ENCODE measurements at places on chromosomes 2 and 18.

- no peak overlapping the region for H3K4me3 ChIP-seq
- H3K27me3 ChIP-seq = no peaks in the 10 kb centered on the region
- no peaks in the 10 kb centered on the region for H3K36me3 ChIP-seq
- H3K27ac ChIP-seq = no peak overlapping the region
Measured at GRCh38 chr2:234593636-234594035, 96.8 kb upstream of the ARL4C start.

- no peak overlapping the region for H3K27ac ChIP-seq
- no peaks in the 10 kb centered on the region for H3K27me3 ChIP-seq
- no peak overlapping the region for H3K4me3 ChIP-seq
- no peak for DNase-seq
- H3K4me1 ChIP-seq = no peaks in the 10 kb centered on the region
Measured at GRCh38 chr18:55981712-55982475, 393.9 kb upstream of the TCF4 start.

GRCh38 chr2:206217166-206217565, 57.3 kb upstream of the ZDBF2 start:
- H3K36me3 ChIP-seq = no peaks in the 10 kb centered on the region
- peak overlapping the region; percentile 9 for H3K4me3 ChIP-seq
- DNase-seq = peak; percentile 28

GRCh38 chr2:233081232-233081730, 21.1 kb downstream of the INPP5D start:
- no peak overlapping the region for H3K4me3 ChIP-seq
- H3K27ac ChIP-seq = no peak overlapping the region
- DNase-seq = no peak

- H3K4me3 ChIP-seq = no peak overlapping the region
- H3K4me1 ChIP-seq = 0 out of 2 replicates have a peak, but pooled peaks cover 2% of the 10 kb centered on the region
- H3K27me3 ChIP-seq = no peaks in the 10 kb centered on the region
- H3K27ac ChIP-seq = no peak overlapping the region
- DNase-seq = no peak
Measured at GRCh38 chr2:157890969-157891642, 15.0 kb upstream of the ACVR1 start.

DNA sequence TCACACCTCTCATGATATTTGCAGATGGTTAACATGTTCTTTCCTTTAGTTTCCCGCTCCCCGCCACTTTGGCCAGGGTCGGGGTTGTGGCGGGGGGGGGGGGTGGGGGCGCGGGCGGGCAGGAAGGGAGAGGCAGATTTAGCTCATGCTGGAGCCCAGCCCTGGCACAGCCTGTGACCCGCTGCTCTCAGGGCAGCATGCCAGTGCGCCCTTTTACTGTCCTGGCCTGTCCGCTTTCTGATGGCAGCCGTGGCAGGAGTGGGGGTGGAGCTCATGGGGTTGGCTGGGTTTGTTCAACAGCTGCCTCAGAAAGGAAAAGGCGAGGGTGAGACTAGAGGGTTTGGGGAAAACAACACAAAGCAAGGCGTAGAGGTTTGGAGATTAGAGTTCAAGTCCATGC, 56.1 kb downstream of the TNP1 start:
- no peak overlapping the region for H3K27ac ChIP-seq
- no peak for DNase-seq
- H3K36me3 ChIP-seq = no peaks in the 10 kb centered on the region
- H3K4me3 ChIP-seq = no peak overlapping the region
- peaks cover 3% of the 10 kb centered on the region for H3K4me1 ChIP-seq

DNA sequence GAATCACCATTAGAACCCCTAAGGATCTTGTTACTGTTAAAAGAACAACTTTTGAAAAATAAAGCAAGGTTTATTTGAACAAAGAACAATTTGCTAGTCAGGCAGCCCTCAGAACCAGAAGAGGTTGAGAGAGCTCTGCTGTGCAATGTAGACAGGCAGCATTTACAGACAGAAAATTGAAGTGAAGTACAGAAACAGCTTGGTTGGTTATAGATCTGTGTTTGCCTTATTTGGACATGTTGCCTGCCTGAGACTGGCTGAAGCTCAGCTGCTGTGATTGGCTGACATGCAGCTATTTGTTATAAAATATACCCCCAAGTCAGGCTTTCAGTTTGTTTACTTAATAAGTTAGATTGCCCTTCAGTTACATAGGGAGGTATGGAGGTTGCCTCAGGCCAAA, 12.5 kb downstream of the MSTN start:
- no peak overlapping the region for H3K4me3 ChIP-seq
- no peak for DNase-seq
- H3K27me3 ChIP-seq = no peaks in the 10 kb centered on the region
- peaks cover 14% of the 10 kb centered on the region for H3K4me1 ChIP-seq

GRCh38 chr2:138121666-138122661, 157.7 kb downstream of the HNMT start:
- no peaks in the 10 kb centered on the region for H3K4me1 ChIP-seq
- peak; percentile 9 for DNase-seq
- no peak overlapping the region for H3K27ac ChIP-seq
- H3K36me3 ChIP-seq = no peaks in the 10 kb centered on the region

- H3K36me3 ChIP-seq = no peaks in the 10 kb centered on the region
- no peaks in the 10 kb centered on the region for H3K27me3 ChIP-seq
Measured at GRCh38 chr2:231597014-231597611, 4.4 kb downstream of the TEX44 start.

DNA sequence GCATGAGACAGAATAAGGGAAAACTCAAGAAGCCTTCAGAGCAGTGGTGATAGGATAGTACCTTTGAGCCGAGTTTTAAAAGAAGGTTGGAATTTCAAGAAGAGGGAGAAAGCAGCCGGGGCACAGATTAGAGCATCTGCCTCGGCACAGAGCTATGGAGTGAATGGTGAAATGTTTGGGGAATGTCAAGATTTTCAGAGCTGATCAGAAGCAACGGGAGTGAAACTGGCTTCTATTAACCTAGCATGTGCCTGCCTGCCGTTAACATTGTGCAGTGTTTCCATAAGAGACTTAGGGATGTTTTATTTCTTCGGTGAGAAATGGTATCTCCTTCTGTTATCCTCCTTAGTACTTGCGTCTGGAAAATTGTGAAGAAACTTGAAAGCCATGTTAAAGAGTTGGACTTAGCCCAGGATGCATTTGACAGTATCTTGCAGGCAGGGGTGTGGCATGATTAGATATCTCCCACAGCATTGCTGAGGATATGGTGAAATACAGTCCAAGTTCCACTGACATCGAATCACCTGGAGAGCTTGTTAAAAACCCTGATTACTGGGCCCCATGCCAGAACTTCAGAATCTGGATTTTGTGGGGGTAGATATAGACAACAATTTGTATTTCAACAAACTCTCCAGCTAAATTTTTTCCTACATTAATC, 96.8 kb upstream of the PPP1CB start:
- no peaks in the 10 kb centered on the region for H3K36me3 ChIP-seq
- no peak overlapping the region for H3K4me3 ChIP-seq
- no peak for DNase-seq
- no peaks in the 10 kb centered on the region for H3K27me3 ChIP-seq
- H3K27ac ChIP-seq = no peak overlapping the region

GRCh38 chr2:240308111-240308651, 127.3 kb upstream of the GPC1 start:
- H3K27me3 ChIP-seq = no peaks in the 10 kb centered on the region
- no peaks in the 10 kb centered on the region for H3K4me1 ChIP-seq
- no peak for DNase-seq
- no peak overlapping the region for H3K4me3 ChIP-seq
- H3K27ac ChIP-seq = no peak overlapping the region
- no peaks in the 10 kb centered on the region for H3K36me3 ChIP-seq

- no peak overlapping the region for H3K4me3 ChIP-seq
- H3K36me3 ChIP-seq = no peaks in the 10 kb centered on the region
- no peak for DNase-seq
- peaks cover 7% of the 10 kb centered on the region for H3K27me3 ChIP-seq
Measured at GRCh38 chr2:70697603-70698383, 70.2 kb downstream of the ADD2 start.

DNA sequence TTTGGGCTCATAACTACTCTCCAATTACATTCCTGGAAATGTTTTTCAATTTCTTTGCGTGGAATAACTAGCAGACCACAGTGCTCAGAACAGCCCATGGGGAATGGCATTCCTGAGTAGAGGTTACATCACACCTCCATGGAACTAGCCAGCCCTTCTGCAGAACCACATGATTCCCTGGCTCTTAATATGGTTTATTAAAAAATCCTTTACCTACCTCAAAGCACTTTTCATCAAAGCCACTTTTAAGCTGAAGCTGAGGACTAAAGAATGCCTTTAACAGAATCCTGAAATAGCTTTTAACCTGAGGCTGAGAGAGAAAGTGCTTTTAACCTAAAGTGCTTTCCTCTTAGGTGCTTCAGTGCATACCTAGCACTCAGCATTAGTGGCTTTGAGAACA, 376.3 kb downstream of the ARHGAP15 start:
- H3K36me3 ChIP-seq = no peaks in the 10 kb centered on the region
- no peaks in the 10 kb centered on the region for H3K4me1 ChIP-seq
- no peak overlapping the region for H3K4me3 ChIP-seq
- no peak for DNase-seq

DNA sequence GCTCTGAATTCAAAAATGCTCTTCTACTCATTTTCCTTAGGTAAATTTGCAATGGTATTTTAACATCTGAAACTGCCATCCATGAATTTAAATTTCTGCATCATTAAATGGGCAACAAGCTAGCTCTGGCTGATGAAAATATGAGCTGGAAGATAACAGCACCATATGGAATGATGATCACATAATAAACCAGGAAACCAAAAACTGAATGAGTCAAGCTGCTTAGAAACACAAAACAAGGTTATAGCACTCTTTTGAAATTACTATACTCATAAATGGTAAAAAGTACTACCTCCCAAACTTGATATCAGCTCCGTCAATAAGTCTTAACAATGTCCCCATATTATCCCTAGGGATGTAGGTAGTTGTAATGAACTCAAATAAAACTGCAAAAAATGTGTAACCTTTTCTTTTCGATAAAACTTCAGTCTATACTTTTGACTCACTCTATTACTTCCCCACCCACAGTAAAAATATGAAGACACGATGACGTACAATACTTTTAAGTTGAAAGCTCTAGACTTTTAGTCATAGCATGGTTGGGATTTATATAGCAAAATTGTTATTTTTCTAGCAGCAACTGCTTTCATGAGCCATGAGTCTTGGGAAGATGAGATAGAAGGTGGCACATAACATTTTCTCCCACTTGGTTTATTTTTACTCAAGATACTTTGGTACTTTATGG, 396.7 kb downstream of the CDH2 start:
- H3K27me3 ChIP-seq = no peaks in the 10 kb centered on the region
- DNase-seq = no peak
- no peak overlapping the region for H3K27ac ChIP-seq
- no peaks in the 10 kb centered on the region for H3K4me1 ChIP-seq
- no peak overlapping the region for H3K4me3 ChIP-seq

GRCh38 chr2:118168615-118169014, 80.3 kb downstream of the INSIG2 start:
- peak; percentile 78 for DNase-seq
- H3K27ac ChIP-seq = no peak overlapping the region
- H3K27me3 ChIP-seq = no peaks in the 10 kb centered on the region
- H3K4me3 ChIP-seq = no peak overlapping the region

DNA sequence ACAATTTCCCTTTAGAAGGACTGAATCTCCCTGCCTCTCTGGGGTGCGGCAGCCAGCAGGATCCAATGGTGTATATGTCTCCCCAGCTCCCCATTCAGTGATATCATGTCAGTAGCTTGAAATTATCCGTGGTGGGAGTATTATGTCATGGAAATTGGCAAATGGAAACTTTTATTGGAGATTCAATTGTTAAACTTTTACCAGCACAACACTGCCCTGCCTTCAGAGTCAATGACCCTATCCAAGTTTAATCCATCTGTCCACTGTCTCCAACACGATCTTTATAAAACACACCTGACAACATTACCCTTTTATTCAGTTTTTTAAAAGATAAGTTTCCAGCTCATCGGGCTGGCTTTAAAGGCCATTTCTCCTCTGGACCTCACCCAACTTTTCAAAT, 5.0 kb upstream of the IL1RN start:
- H3K36me3 ChIP-seq = no peaks in the 10 kb centered on the region
- no peaks in the 10 kb centered on the region for H3K27me3 ChIP-seq
- H3K4me3 ChIP-seq = no peak overlapping the region
- H3K27ac ChIP-seq = no peak overlapping the region
- no peaks in the 10 kb centered on the region for H3K4me1 ChIP-seq
- DNase-seq = no peak

DNA sequence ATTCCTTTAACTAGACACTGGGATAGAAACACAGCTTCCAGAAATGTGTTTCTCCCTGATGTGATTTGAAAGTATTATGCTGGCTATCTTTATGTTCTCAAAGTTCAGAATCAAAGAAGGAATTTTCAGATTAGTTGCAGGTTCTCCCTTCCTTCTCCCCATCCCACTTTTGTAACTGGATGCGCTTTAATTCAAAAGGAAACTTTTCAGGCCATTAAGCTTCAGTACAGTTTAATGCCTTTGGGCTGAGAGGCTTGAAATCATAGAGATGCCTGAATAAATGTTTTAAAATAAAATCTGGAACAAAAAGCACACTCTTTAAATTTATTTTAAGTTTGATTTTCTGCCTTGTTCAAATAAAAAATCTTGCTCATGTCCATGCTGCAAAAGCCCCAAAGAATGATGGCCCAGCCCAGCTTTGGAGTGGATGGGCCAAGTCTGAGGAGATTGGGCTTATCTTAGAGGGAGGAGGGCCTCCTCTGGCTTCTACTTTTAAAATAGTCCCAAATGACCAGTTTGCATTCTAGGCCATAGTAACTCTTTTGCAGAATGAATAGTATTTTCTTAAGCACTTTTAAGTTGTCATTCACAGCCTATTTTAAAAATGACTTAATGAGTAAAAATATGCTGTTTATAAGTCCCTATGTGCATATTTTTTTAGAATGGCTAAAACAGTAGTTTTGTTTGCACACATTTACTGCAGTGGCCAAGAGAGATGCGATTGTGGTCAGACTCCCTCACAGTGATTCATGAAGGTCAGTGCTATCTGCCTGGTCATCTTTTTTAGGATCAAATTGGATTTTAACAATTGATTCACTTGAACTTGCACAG, 129.2 kb downstream of the MTX2 start:
- H3K27me3 ChIP-seq = no peaks in the 10 kb centered on the region
- H3K4me1 ChIP-seq = no peaks in the 10 kb centered on the region
- H3K36me3 ChIP-seq = no peaks in the 10 kb centered on the region
- DNase-seq = no peak
- H3K27ac ChIP-seq = no peak overlapping the region
- H3K4me3 ChIP-seq = no peak overlapping the region

GRCh38 chr2:173929441-173929840, 35.7 kb downstream of the SP3 start:
- H3K4me1 ChIP-seq = no peaks in the 10 kb centered on the region
- no peaks in the 10 kb centered on the region for H3K27me3 ChIP-seq
- H3K27ac ChIP-seq = no peak overlapping the region
- DNase-seq = no peak
